ENCODE measurements at places on chromosomes 13 and 19.

DNA sequence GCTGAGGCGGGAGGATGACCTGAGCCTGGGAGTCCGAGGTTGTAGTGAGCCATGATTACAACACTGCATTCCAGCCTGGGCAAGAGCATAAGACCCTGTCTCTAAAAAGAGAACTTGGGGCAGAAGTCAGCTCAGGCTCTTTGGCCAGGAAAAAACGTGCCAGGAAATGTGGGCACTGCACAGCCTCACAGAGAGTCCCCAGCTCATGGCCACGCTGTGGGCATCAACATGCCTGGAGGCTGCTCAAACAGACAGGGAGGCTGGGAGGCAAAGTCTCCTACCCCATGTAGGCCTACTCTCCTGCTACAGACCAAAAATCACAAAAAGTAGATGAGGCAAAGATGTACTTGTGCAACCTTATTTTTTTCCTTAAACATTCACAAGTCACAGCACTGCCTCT lies 49.4 kb downstream of the PEPD start:
- no peak for DNase-seq

DNA sequence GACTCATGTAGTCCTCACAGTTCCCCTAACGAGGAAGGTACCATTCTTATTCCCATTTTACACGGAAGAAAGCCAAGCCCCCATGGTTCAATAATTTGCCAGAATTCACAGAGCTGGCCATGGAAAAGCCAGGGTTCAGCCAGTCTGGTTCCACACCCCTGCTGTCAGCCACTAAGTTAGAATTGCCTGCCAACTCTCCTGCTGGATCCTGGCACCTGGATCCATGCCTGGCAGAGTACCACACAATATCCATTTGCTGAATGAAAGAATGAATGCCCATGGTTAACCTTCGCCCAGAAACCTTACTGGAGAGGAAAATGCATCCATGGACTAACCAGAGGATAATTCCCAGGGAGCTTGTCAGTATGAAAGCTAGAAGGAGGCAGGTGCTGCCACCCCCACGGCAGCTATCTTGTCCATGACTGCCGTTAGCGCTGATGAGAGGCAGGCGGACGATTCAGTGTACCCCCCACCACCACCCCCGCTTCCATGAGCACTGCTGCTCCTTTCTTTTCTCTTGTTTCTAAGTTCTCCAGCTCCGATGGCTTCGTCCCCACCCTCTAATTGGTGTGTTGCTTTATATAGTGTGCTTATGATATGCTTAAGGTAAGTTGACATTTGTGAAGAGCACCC lies 114.5 kb downstream of the SLC7A1 start:
- DNase-seq, result no peak

- DNase-seq, result no peak
Observed at GRCh38 chr13:111410232-111411021, 90.0 kb downstream of the TEX29 start.

DNA sequence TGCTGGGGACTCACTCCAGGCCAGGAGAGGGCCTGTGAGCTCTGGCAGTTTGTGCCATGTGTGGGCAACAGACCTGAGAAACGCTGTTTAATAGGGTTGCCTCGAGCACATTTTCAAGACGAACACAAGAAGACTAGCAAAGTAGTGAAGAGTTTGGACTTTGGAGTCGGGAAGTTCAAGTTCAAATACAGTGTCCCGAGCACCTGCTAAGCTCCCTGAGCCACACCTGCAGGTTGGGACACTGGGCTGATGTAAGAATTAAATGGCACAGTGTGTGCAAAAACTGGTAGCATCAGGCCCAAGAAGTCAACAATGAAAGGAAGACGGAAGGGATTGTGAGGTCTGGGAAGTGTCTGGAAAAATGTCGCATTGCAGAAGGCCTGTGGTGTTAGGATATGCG lies 112.8 kb upstream of the PABPC3 start:
- DNase-seq, result no peak

DNA sequence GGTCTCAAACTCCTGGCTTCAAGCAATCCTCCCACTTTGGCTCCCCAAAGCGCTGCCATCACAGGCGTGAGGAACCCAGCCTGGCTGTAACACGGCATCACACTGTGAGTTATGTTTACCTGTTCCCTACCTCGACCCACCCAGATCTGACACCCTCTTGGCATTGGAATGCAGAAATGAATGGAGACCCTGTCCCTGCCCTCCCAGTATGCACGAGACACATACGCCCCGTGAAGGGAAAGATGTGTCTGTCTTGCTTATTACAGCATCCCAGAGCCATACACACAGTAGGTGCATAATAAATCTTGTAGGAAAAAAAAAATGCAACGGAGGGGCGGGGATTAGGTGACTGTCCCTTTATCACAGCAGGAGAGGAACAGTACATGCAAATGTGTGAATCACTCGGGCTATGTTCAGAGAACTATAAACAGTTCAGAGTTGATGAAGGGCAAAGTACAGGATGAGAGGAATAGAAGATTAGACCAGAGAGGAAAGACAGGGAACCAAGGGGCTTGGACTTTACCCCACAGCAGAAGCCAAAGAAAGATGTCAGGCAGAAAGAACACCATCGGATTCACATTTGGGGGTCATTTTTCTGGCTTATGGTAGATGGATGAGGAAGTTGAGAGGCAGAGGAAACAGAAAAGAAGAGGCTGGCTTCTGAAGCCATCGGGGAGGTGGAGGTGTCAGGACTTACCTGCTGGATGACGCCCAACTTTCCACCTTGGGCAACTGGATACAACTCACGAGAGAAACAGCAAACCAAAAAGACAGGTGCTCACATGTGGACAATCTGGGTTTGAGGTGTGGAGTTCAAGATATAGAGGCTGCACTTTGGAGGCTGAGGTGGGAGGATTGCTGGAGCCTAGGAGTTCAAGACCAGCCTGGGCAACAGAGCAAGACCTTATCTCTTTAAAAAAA lies 94.3 kb downstream of the INSR start:
- no peak for DNase-seq

GRCh38 chr19:16373532-16373931 lies 48.9 kb downstream of the KLF2 start:
- peak; percentile 59 for DNase-seq

GRCh38 chr19:55464039-55464661 lies 401 bp downstream of the C19orf85 start:
- DNase-seq, result no peak

DNA sequence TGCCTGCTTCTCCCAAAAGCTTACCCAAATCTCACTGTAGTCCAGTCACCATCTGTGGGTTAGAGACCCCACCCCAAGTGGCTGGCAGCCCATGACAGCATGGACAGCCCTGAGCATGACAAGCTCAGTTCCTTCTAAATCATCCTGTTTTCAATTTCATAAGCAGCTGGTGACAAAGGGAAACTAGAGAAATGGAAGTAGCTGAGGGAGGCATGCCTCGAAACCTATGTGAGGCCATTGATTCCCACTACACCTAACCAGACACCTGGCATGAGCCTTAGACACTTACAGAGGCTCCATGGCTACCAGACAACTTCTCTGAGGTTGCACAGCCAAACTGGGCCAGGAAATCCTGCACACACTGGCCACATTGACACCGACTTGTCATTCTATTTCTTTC lies 56.2 kb downstream of the ABCC4 start:
- no peak for DNase-seq

DNA sequence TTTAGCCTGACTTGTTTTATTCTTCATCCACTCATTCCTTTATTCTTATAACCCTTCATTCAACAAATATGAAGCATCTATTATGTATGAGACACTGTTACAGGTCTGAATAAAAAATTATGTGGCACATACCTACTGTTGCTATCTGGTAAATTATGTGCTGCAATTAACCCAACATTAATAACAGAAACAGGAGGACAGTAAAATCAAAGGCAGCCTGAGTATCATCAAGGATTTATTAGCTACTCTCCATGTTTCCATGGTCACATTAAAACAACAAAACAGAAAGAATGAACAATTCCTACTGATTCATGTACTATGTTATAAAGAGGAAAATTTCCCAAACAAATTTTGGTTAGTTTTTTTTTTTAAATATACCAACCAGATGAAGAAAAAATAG lies 43.9 kb downstream of the RAP2A start:
- DNase-seq, result no peak

- DNase-seq, result peak; percentile 64
Observed at GRCh38 chr19:41261474-41262190, 2.5 kb upstream of the HNRNPUL1 start.

GRCh38 chr19:15469513-15470297 lies 5.4 kb upstream of the RASAL3 start:
- peak; percentile 70 for DNase-seq

- DNase-seq, result no peak
Observed at GRCh38 chr13:51636349-51636890, 52.2 kb downstream of the WDFY2 start.

- no peak for DNase-seq
Observed at GRCh38 chr19:17069193-17069592, 6.1 kb downstream of the HAUS8 start.
